ENCODE measurements at places on chromosomes 2 and 18.

DNA sequence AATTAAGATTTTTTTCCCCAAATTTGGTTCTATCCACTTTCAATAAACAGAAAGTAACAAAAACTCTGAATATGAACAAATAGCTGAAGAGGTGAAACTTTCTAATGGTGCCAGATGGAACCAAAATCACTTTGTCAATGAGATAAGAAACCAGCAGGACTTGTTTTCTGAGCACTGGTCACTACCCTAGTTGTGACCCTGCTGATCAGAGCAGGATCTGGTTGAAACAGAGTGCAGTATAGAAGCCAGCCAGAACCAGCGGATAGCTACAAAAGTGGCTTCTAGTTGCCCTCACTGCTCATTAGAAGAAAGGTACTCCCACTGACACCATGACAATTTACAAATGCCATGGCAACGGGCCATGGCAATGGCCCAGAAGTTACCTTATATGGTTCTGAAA is 158.3 kb upstream of the PIEZO2 start:
- DNase-seq = no peak

DNA sequence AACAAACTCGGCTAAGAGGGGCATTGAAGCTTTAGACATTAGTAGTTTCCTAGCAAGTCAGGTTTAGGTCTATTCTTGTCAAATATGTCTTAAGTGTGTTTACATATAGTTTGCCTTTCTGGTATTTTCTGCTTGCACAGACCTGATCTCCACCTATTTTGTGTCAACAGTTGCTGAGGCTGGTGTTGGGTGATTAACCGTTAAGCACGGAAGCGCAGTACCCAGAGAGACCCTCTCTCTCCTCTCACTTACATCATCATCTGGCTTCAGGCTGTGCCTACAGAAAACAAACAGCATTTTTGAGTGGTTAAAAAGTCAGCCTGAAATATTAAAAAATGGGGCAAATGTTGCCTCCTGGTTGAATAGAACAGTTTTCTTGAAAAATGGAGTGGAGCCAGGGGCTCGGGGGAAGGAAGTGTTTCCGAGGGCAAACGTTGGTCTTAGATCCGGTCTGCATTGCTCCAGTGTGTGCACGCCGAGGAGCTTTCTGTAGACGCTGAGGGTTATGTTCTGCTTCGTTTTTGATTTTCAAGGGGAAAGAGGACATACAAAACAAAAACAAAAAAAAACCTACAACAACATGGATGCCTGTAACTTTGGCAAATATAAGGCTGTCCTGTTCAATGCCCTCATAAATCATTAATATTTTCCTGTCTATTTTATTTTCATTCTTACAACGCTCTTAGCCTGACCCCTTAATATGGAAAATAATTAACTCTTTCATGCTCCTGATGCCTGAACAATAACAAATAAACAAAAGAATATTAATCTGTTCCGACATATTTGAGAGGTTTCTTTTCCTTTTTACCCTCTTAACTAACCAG is 120.8 kb downstream of the MEIS1 start:
- no peak for DNase-seq

DNA sequence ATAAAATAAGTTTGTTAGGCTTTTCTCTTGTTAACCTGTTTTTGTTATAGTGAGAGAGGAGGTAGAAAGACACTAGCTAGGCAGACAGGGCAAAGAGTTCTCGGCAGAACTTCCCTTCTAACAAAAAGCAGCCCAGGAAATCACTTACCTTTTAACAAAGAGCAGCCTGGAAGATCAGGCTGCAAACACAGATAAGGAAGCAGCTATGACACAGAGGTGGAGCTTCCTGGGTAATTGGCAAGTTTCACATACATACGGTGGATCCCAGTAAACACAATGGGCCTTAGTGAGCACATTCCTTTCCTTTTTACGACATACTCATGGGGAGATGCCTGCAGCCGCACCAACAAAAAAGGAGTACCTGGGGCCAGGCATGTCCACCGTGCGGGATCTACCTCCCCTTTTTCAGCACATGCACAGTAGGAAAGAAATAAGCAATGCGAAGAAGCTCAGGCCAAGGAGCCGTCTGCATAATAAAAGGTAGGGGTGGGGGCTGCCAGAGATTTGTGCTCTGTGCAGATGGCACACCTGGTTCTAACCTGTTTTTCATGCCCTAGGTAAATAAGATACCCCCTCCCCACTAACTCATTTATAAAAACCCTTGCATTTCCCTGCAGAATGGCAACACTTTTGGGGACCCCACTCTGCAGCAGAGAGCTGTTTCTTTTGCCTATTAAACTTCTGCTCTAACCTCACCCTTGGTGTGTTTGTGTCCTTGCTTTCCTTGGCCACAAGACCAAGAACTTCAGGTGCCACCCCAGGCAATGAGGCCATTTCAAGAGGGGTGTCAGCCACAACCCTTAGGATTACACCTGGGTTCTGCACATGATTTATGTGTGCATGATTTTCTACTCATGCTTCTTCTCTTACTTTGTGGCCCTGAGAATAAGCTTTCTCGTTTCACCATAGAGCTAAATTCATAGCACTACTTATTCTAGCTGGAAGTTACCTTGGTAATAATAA is 26.5 kb downstream of the MDH1 start:
- DNase-seq = no peak

- DNase-seq = no peak
Measured at GRCh38 chr2:147572622-147573021, 272.2 kb upstream of the ACVR2A start.

- DNase-seq = no peak
Measured at GRCh38 chr18:50662775-50663383, 103.0 kb downstream of the MAPK4 start.

DNA sequence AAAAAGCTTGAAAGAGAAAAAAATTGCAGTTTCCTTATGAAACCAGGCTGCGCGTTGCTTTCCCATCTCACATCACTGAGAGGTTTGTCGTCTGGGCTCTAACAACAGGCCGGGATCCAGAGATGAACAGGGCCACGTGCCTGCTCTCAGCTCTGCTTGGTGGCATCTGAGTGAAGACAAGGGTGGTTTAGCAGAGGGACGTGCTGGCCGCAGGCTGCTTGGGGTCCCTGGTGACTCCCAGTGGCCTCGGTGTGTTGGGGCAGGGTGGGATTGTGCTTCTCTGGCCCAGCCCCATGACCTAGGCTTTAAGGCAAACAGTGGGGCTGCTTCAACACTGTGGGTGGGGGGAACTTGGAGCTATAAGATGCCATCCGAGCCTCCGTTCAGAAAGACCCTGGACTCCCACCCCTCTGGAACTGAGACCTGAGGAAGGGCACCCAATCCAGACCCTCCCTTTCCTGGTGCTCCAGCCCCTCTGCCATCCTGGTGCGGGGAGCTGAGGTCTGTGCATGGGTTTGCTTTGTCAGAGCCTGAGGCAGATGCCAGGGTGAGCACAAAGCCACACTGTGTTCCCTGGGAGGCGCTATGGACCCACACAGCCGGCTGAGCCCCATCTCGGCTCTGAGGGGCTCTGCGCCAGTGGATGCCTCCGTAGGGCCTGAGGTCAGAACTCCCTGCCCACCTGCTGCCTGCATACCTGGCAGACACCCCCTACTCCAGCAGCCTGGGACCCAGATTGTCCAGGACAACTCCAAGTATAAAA is 18.4 kb upstream of the HPCAL1 start:
- DNase-seq = no peak

- DNase-seq = no peak
Measured at GRCh38 chr2:68537011-68537410, 69.6 kb downstream of the APLF start.
